ENCODE measurements at places on chromosomes 11 and 22.

GRCh38 chr22:45308391-45308956 lies 1.3 kb upstream of the FAM118A start:
- DNase-seq: no peak

- DNase-seq: no peak
Observed at GRCh38 chr11:75919525-75919924, 104.5 kb downstream of the UVRAG start.

GRCh38 chr22:44020981-44021380 lies 3.1 kb upstream of the PARVB start:
- DNase-seq: no peak

DNA sequence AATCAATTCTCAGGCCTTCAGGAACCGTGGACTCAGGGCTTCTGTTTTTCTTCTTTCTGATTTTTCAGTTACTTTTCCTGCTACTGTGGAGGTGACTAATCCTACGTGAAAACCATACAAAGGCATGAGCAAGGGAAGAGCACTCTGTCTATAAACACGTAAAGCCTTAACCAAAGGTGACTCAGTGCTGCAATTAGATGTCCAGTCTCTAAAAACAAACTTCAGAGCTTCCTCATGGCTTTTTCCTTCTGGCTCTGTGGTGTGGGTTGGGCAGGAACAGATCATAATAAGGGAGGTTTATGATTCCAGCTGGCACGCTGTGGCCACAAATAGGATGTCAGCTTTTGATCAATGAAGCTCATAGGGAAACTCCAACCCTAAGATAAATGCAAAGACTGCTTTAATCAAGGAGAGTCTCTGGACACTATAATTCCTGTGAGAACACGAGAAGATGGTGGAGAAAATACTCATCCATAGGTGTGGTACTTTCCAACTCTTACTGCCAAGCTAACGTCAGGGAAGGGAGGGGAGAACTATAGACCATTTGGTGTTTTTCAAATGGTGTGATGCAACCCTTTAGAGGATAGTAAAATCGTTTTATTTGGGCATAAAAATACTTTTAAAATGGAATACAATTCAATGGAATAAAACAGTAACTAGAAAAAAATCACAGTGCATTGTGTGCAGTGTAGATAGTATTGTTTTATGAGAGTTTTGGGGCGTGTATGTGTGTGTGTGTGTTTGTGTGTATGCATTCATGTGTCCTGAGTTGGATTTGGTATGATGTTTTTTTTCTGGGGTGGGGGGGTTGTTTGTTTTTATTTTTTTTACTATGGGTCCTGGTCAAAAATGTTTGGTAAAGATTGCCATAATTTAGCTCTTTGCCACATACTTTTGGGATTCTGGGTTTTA lies at the start of gene NXPE2:
Gene NXPE2, plus strand, starts transcription at position 403 of the 912 bp plus-strand sequence. Its CDS starts 49 bp downstream, at position 452.
- peak; percentile 3 for DNase-seq

- DNase-seq: no peak
Observed at GRCh38 chr22:29574762-29575450, 6.0 kb downstream of the NIPSNAP1 start.

- no peak for DNase-seq
Observed at GRCh38 chr11:10147195-10147594, 146.8 kb downstream of the SBF2 start.

GRCh38 chr11:123590296-123590912 lies 64.0 kb downstream of the SCN3B start:
- DNase-seq: no peak

GRCh38 chr22:24521791-24522245 lies 26.7 kb downstream of the UPB1 start:
- DNase-seq: no peak

DNA sequence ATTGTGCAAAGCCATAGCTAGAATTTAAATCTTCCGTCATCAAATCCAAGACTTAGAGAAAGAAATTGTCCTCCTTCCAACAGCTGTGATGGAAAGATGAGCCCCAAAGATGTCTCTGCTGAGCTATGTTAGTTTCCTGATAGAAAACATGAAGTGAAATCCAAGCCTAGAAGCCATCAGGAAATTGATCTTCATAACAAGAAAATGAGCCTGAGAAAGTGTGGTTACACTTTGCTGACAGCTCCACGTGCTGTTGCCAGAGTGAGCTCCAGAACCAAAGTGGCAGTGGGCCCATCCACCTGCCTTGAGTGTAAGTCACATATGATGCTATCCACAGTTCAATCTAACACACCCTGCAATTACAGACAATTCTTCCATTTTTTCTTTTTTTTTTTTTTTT lies 58.0 kb upstream of the UBASH3B start:
- no peak for DNase-seq

DNA sequence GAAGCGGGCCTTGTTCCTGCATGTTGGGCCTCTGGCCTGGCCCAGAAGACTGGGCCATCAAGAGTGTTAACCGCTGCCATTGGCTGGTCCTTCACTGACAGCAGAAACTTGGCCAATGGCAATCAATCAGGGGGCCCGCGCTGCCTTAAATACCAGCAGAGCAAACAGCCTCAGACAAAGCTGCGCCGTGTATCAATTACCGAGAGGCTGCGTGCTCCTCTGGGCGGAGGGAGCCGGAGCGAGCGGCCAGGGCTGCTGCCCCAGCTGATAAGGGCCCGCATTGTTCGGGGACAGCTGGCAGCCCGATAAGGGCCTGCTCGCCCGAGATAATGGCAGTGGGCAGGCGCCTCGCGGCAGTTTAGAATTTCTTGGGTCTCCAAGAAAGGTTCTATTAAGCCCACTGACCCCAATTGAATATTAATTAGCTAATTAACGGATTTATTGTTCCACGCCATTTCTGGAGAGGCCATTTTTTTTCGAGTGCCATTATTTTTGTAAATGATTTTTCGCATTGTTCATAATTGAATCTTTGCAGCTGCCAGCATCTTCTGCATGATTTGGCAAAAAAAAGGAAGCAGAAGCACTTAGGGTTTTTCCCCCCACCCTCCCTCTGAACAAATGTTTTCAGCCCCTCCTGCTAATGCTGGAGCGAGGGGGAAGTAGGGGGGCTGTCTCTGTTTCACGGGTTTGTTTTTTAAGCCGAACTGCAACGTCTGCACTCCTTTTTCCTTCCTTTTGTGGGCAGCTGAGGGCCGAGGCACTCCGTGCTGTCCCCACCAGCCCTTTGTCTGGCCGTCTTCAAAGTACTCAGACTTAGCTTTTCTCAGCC lies 37.6 kb upstream of the RIC3 start:
- no peak for DNase-seq

Data from AG04450 (cell line).